ENCODE measurements at places on chromosomes 4 and X. TPM values are rescaled to one million over a fixed set of nuclear protein-coding genes. Genes with fewer than 3 reads are reported as not detected.

The POU4F2 gene
- total RNA-seq = not detected

The BEX2 gene
- total RNA-seq = not detected

The UCHL1 gene
- total RNA-seq = 35.7 TPM

The DMP1 gene
- not detected for total RNA-seq

The CXCL11 gene
- total RNA-seq = not detected

The CNKSR2 gene
- 2.7 TPM for total RNA-seq

The RNF150 gene
- total RNA-seq = 15.3 TPM

The ERVMER34-1 gene
- 0.20 TPM for total RNA-seq

The IRS4 gene
- not detected for total RNA-seq

The GJB1 gene
- 56.4 TPM for total RNA-seq

The ADGRL3 gene
- total RNA-seq = 3.5 TPM

The CYLC1 gene
- total RNA-seq = not detected

- no peak for DNase-seq
These were observed 313.2 kb downstream of the ANTXR2 start for GRCh38 chr4:79759793-79760192.

DNA sequence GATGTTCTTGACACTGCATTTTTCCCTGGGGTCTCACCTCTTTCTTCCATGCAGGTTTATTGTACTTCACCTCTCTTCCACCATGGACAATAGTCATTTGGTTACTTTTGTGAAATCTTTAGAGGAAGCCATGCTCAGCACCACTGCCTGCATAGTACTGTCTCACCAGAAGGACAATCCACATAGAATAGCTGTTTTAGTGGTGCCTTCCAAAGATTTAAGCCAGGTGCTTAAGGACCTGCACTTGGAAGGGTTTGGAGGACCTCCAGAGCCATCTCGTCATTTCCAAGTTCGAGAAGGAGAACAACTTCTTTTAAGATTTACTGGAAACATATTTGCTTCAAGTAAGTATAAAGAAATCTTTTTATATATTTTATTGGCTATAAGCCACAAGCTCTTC, 26.7 kb downstream of the DTHD1 start:
- DNase-seq = no peak

GRCh38 chrX:55056820-55057674, 17.8 kb upstream of the PAGE2B start:
- DNase-seq = no peak

DNA sequence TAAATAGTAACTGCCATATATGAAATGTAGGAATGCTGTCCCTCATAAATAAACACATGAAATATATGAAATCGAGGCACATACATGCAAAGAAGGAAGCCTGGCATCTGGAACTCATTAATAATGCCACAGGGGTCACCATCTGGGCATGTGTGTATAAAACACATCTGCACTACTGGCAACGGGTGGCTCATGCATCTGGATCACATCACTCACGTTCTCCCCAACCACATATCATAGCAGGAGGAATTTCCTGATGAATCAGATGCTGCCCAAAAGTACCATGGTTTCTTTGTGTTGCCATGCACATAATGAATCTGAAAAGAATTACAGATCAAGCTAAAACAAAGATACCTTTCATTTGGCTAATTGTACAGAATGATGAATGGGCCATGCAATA, 28.6 kb downstream of the RNF175 start:
- no peak for DNase-seq

GRCh38 chr4:138838251-138838650, 177.3 kb upstream of the NOCT start:
- DNase-seq = no peak

DNA sequence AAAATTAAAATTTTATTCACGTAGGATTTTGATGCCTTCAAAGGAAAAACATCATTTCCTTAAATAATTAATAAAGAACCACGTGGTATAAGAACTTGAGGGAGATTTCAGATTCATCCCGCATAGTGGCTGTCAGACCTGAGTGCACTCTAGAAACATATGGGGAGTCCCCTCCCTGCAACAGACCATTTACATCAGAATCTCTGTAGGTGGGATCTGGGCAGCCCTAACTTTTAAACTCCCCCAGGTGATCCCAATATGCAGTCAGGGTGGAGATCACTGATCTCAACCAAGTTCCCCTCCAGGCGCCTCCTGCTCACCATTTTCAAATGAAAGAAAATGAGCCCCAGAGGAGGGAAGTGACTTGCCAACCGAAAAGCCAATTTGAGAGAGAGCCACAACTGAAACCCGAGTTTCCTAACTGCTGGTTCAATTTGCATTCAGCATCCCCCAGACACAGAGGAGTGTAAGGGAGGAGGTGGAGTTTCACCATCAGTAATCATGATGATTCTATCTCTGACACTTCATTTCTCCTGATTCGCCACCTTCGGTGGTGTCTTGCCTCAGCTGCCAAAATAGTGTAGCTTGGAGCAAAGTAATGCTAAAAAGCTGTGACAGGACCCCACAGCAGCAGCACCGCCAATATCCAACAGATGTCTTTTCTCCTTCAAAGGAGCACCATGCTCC, 11.4 kb downstream of the RNF150 start:
- no peak for DNase-seq

- no peak for DNase-seq
These were observed 313 bp upstream of the BLOC1S4 start for GRCh38 chr4:6715704-6716017.

- no peak for DNase-seq
These were observed 180.3 kb upstream of the DKK2 start for GRCh38 chr4:107216379-107216778.

- no peak for DNase-seq
These were observed 236.9 kb downstream of the CAMK2D start for GRCh38 chr4:113524505-113525186.

GRCh38 chr4:159227984-159228383, 125.1 kb downstream of the RAPGEF2 start:
- peak; percentile 63 for DNase-seq

DNA sequence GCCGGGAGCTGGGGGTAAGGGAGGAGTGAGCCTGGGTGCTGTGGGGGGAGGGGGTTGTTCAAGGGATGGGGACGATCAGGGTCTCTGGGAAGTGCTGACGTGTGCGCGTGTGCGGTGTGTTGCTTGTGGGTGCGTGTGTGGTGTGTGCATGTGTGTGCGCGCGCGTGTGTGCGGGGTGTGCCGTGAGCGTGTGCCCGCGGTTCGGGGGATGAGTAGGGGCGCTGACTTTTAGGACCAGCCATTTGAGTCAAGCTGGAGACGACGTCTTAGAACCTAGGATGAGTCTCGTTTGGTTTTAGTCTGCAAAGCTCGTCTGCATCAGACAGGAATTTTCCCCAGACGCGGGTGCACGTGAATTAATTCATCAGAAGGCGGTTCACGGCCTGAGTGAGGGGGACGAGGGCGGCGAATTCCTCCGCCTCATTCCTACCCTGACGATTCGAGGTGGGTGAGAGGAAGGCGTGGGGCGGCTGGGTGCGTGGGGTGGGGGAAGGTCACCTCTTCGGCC, 950 bp upstream of the TMEM271 start:
- no peak for DNase-seq

DNA sequence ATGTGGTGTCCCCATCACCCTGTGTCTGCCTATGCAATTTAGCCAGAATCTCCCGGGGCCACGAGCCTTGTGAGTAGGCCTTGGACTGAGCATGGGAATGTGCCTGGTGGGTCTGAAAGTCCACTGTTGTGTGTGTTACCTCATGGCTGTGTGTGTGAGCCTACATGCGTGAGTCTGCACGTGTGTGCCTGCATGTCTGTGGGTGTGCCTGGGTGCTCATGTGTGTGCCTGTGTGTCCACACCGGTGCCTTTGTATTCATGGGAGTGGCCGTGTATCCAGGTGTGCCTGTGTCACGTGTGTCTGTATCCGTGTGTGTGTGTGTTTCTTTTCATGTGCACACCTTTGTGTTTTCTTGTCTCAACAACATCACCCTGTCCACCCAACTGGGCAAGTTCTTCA, 14.2 kb downstream of the ATP5ME start:
- no peak for DNase-seq

DNA sequence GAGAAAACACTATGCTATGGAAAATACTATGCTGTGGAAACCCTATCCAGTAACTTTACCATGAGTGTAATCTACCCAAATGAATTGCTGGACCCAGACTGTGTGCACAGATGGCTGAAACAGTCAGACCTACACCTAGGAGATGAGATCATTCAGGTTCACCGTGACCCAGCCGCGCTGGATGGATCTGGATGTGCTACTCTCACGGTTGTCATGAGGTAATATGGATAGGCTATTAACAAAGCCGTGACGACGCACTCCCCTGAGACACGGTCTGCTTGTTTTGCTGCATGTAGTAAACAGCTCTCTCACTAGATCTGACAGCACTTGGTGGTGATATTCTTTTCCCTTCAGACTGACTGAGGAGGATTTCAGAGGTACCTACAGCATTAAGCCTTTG, 832.5 kb upstream of the GRID2 start:
- no peak for DNase-seq

- no peak for DNase-seq
These were observed 301.1 kb downstream of the ANK2 start for GRCh38 chr4:113350576-113350975.

DNA sequence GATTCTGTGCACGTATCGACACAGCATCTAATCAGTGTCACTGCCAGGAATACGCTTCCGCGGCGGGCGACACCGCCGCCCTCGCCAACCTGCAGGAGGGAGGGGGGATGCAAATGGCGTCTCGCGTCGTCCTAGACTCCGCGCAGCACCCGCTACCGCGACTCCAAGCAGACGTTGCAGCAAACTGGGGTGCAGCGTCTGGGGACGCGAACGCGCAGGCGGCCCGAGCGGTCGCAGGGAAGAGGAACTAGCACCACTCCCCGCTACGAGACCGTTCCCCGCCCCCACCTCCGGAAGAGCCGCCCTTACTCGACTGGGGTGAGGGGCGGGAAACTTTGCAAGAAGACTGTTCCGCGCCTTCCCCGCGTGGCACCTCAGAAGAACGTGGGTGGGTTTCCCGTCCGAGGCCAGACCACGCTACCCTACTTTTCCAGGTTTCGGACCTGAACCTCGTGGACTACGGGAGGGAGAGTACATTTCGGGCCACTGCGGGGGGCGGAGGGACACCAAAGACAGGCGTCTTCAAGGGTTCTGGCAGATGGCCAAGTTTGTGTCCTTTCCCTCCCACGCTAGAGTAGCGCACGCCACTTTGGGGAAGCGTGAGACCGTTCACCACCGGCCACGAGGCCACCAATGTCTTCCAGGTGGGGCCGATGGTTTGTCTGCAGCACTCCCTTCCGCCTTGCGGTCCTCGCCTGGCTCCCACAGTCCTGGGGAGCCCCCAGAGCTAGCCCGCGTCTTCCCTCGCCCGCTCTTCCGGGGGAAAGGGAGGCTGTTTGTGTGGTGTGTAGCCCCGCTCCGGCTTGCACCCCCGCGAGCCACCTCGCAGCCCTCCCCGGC, 78.0 kb upstream of the BCOR start:
- DNase-seq = peak; percentile 80

DNA sequence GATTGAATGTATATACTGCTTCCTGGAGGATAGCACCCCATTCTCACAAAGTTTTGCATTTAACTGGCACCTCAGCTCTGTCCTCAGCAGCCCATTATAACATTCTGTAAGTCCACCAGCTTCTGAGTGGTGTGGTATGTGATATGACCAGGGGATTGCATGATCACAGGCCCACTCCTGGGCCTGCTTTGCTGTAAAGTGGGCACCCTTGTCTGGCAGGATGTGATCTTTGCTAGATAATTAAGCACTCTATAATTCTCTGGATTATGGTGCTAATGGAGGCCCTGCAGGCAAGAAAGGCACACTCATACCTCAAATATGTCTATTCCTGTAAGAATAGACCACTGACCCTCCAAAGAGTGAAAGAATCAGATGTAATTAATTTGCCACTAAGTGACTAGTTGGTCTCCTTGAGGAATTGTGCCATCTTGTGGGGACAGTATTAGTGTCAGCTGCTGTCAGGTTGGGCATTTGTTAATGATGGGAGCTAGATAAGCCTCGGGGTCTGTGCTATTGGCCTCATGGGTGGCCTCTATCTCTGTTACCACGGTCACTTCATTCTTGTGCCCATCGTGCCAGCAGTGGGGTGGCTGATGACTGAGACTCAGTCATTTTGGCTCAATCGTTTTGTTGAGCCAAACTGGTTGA, 2.2 kb upstream of the CFI start:
- DNase-seq = peak; percentile 8

- DNase-seq = no peak
These were observed 165.2 kb downstream of the CORIN start for GRCh38 chr4:47672696-47673095.

- DNase-seq = no peak
These were observed 44.6 kb upstream of the SORCS2 start for GRCh38 chr4:7147661-7148310.

GRCh38 chr4:16931339-16932305, 33.2 kb upstream of the LDB2 start:
- no peak for DNase-seq

DNA sequence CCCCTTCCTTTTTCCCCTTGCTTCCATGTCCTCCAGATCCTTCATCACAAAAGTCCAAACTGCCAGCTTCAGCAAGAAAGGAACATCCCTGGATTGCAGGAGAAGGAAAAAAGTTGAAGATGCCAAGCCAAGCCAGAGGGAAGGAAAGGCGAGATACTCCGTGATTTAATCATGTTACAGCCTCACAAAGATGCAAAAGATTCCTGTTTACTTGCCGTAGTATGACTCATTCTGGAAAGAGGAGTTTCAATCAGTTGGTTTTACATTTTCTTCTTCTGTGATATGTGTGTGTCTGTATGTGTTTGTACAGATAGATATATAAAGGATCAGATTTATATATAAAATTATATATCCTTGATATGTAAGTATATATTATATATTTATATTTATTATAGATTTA, 69.3 kb downstream of the BTC start:
- DNase-seq = no peak

- no peak for DNase-seq
These were observed 10.5 kb downstream of the CD99 start for GRCh38 chrX:2701600-2701999.

GRCh38 chr4:113059449-113060182, 10.2 kb downstream of the ANK2 start:
- no peak for DNase-seq

GRCh38 chrX:153878345-153878744, 7.6 kb downstream of the L1CAM start:
- no peak for DNase-seq

DNA sequence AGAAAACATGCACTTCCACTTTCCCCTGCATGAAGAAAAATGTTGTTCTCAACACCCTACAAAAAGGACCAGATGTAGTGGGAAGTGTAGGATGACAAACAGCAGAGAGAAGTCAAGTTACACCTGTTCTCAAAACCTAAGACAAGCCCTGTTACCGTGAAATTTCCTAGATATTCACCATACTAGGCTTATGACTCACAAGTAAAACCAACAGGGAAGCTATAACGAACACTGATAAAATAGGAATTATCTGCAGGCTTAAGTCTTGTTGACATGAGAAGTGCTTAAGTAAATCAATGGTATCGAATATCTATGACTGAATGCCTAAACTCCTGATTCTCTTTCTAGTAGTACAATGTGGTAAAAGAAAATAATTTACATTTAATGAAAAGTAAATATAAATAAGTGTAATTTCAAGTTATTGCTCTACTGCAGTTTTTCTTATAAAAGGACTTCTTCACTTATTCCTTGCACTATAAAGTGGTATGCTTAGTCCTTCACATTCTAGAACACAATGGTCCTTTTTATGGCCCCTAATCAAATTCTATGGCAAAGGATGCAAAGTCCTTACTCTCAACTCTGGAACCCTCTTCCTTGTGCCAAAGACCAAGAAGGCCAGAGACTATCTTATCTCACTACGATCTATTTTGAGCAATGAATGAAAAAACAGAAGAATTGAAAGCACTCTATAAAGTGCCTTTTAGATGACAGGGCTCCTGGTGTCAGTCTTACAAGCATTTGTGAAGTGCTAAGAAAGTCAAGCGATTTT, 19.6 kb downstream of the AP1S2 start:
- DNase-seq = no peak

Measured in transverse colon (tissue), 4 donors.